ENCODE measurements at places on chromosomes 7 and 10.

GRCh38 chr7:28530175-28530802 is 118.0 kb downstream of the CREB5 start:
- no peak for DNase-seq

DNA sequence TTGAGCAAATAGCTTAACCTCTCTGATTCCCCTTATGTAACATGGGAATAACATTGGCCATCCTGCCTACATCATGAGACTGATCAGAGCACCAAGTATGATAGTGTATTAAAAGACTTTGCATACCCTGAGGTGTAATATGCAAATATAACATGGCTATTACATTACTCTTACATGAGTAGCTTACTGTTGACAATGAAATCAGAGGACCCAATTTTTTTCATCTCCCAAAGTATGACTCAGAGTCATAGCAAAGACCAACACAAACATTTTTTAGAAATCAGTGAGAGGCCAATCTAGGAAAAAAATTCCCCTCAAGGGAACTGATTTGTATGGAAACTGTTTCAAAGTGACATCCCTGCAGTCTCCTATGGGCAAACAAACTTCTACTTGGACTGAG is 47.0 kb upstream of the TMEM140 start:
- no peak for DNase-seq

GRCh38 chr10:72044417-72045041 is 43.8 kb downstream of the SPOCK2 start:
- DNase-seq = no peak

- DNase-seq = no peak
These were observed 860.9 kb downstream of the XPNPEP1 start for GRCh38 chr10:109062371-109062770.

DNA sequence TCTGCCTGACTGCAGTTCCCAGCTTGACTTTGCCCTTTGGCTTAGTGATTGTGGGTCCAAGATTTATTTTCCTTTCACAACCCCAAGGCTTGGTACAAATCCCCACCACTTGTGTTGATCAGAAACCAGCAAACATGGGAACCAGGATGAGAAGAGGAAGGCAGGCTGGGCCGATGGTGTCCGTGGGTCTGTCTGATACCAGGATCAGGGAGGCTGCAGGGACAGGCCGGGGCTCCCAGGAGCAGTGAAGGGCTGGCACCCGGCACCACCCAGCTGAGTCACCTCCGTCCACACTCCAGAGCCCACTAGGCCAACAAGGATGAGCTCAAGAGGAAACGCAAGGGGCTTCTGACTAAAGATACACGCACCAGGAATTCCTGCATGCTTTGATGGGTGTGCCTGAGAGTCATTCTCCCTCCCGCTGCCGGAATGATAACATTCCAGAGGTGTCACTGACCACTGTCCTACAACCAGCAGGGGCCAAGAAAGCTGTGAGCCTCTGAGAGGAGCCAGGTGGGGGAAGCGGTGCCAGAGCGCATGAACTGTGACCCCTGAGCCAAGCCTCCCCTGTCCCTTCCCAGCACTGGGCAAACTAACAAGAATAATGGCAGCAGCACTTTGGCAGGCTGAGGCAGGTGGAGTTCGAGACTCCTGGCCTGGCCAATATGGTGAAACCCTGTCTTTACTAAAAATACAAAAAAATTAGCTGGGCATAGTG is 29.2 kb upstream of the PROSER2 start:
- no peak for DNase-seq

- DNase-seq = no peak
These were observed 16.2 kb downstream of the CPVL start for GRCh38 chr7:29130096-29130495.

GRCh38 chr10:113540845-113541548 is 11.9 kb upstream of the HABP2 start:
- DNase-seq = no peak

DNA sequence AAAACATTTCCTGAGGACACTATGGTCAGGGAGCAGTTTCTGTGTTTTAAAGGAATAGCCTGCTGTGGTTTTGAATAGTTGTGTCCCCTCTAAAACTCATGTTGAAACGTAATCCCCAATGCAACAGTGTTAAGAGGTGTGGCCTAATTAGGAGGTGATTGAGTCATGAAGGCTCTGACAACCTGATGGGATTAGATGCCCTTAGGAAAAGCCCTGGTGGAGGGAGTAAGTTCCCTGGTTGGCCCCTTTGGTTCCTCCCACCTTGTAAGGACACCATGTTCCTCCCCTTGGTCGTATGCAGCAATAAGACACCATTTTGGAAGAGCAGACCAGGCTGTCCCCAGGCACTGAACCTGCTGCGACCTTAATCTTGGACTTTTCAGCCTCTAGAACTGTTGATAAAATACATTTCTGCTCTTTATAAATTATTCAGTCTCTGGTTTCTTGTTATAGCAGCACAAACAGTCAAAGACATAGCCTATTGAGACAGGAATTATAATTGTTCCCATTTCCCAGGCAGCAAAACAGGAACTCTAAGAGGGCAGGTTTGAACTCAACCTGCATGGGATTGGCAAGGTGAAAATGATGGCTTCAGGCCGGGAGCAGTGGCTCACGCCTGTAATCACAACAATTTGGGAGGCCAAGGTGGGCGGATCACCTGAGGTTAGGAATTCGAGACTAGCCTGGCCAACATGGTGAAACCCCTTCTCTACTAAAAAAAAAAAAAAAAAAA is 20.5 kb upstream of the TNS3 start:
- no peak for DNase-seq

DNA sequence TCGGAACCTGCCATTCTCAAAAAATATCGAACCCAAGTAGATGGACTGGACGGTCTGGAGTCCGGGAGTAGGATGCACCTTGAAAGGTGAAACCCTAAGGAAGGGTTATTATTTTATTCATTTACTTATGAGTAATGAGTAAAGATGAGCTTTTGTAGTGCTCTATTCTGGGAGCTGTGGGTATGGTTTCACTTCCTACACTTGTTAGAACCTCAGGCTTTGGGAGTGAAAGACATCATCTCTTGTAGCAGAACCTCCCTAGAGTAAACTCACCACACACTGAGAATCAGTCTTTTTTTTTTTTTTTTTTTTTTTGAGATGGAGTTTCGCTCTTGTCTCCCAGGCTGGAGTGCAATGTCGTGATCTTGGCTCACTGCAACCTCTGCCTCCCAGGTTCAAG is 389.4 kb upstream of the AUTS2 start:
- no peak for DNase-seq

- no peak for DNase-seq
These were observed 471.7 kb downstream of the AUTS2 start for GRCh38 chr7:70069977-70070376.

DNA sequence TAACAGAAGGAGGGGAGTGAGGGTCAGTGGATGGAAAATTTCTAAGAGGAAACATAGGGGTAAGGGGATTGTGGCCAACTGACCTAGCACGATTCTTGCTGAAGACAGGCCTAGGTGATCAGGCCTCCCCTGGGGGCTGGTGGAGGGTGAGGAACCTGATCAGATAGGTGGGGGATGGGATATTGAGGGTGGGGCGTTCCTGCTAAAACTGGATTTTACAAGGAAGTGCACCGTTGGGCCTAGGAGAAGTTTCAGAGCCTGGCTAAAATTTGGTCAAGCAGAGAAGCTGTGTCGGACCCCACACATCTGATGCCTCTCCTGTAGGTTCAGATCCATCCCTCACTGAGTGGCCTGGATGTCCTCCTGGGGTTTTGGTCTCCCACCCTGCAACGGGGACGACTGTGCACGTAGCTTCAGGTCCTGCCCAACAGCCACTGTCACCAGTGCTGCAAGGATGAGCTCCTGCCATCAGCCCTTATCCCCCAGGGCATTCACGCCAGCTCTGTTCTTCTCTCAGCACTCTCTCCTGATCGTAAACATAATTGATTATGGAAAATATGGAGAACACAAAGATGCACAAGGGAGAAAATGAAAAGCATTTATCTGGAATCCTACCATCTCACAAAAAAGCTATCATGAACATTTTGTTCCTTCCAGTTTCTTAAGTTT is 89.9 kb downstream of the ADCY1 start:
- no peak for DNase-seq

DNA sequence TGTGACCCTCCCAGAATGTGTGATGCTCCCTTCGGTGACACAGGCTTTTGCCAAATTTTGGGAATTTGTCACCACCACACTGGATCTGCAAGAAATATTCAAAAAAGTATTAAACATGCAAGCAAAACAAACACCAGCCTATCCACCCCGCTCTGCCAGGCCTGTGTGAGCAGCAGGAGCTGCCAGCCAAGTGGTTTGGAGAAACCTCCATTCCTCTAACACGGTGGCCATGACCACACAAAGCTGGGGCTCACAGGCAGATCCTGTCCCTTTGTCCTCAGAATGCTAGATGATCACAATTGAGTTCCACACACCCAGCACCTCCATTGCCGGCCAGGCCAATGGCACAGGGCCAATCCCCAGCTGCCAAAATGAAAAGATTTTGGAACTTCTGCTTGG is 261.9 kb upstream of the PPP2R2D start:
- no peak for DNase-seq

- no peak for DNase-seq
These were observed 12.3 kb upstream of the SLC26A3 start for GRCh38 chr7:107815254-107815882.

DNA sequence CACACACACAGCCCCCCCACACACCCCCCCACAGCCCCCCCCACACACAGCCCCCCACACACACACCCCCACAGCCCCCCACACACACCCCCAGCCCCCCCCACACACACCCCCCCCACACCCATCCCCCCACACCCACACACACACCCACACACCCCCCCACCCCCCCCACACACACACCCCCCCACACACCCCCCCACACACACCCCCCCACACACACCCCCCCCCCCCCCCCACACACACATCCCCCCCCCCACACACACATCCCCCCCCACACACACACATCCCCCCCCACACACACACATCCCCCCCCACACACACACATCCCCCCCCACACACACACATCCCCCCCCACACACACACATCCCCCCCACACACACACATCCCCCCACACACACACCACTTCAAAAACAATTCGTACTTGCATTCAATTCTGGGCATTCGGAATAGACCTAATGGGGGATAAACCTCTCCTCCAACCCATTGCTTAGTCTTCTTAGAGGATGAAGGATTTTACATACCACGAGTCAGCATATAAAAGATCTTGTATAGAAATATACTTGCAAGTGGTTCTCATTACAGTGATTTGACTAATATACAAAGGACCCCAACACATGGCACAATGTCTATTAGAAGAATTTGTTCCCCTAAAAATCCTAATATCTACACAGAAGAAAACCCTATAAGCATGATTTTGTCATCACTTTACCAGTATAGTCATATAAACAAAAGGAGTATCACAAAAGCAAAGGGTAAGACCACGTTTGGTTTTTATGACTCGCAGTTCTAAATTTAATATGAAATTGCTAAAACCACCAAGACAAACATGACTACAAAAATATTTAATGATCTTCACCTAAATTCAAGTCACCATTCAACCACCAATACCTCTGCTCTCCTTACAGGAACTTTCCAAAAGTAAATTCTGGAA is 80.9 kb downstream of the DIP2C start:
- DNase-seq = no peak

GRCh38 chr7:33558549-33559323 is 346.6 kb upstream of the BMPER start:
- no peak for DNase-seq

- no peak for DNase-seq
These were observed 53.5 kb downstream of the CDK13 start for GRCh38 chr7:40003597-40003996.

GRCh38 chr7:83289419-83289993 is 126.8 kb upstream of the PCLO start:
- DNase-seq = no peak

- no peak for DNase-seq
These were observed 5.1 kb upstream of the ZNF32 start for GRCh38 chr10:43653746-43654145.

DNA sequence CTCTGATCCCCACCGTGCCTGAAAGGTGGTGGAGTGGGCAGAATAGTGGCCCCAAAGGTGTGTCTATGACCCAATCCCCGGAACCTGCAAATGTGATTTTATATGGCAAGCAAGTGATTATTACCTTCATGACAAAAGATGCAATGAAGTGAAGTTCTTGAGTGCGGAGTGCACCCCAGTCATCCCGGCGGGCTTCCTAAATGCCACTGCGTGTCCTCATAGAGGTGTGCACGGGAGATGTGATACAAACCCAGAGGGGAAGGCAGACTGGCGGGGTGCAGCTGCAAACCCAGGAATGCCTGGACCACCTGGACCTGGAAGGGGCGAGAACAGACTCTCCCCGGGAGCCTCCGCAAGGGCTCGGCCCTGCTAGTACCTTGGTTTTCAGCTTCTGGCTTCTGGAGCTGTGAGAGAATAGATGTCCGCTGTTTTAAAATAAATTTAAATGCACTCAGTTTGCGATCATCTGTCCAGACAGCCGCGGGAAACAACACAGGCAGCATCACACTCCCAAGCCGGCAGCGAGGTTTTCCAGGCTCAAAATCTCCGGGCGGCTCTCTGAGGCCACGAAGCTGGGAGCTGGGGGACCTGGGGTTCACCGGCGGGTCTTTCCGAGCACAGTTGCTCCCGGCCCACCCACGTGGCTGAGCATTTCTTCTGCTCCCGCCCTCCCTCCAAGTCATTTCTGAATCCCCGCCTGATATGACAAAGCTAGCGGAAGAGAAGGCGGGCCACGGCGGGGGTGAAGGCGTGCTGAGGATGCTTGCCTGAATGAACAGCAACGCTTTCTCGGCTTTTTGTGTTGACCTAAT is 50.4 kb upstream of the EBF3 start:
- DNase-seq = no peak

DNA sequence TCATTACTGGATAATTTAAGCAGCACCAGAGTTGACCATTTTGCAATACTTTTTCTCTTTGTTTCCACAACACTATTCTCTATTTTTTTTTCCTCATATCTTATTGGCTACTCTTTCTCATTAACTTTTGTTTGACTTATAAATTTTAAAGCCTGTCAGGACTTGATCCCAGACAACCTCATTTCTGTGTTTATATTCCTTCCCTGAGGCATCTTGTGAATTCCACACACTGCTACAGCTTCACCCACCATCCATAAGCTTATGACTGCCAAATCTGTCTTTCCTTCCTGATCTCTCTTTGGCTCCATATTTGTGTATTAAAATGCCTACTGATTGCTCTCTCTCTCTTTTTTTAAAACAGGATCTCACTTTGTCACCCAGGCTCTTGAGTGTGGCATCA is 124.6 kb upstream of the MBL2 start:
- no peak for DNase-seq

DNA sequence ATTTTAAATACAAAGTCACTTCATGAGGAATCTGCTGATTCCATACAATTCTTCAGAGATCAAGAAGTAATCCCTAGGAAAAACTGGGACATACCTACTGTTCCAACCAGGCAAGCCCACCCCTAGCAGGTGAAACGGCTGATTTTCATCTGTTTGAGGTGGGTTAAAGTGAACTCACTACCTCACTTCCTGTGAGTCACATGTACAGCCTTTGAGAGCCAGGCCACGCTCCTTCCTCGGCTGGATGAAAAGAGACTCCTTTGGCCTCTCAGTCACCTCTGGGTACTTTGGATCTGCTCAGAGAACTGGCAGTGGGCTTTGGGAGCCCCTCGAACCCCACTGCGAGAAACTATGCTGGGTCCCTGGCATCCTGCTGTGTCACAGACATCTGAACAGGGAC is 68.2 kb downstream of the CHST15 start:
- DNase-seq = no peak

GRCh38 chr10:132030898-132031463 is 34.8 kb upstream of the JAKMIP3 start:
- DNase-seq = no peak

- DNase-seq = no peak
These were observed 17.3 kb downstream of the ZNF775 start for GRCh38 chr7:150396426-150396825.

Data from NCI-H510A (cell line).